ENCODE measurements at places on chromosomes 11 and 22. TPM values are rescaled to one million over a fixed set of nuclear protein-coding genes. Genes with fewer than 3 reads are reported as not detected.
A peak's percentile ranks its signal among the peaks of the same experiment; 100 is the strongest.

DNA sequence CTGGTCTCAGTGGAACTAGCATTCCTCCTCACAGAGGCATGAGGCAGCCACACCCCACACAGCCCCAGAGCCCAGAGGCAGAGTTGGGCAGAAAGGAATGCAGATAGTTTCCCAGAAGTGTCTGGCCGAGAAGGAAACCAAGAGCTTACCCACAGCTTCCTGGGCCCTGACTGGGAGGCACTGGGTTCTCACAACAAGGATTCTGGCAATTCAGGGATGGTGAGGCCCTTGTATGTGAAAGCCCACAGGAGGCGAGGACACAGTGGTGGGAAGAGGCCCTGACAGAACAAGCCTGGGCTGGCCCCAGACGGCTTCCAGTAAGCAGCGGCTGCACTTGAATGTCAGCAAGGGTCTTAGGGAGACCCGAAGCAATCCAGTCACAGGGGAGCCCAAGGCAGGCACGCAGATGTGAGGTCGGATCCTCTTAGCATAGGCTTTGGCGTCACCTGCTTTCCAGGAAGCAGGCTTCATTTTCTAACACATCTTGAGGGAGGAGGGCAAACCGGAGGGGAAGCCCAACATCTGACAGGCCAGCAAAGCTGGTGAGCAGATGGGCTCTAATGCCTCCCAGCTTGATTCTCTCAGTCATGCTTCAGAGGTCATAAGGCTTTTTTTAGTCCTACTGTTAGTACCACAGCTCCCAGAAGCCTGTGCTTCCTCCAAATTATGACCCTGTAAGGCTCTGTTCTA is 78.3 kb upstream of the AKIP1 start:
- no peaks in the 10 kb centered on the region for H3K36me3 ChIP-seq
- peaks cover 6% of the 10 kb centered on the region for H3K27me3 ChIP-seq
- no peak overlapping the region for H3K4me3 ChIP-seq

DNA sequence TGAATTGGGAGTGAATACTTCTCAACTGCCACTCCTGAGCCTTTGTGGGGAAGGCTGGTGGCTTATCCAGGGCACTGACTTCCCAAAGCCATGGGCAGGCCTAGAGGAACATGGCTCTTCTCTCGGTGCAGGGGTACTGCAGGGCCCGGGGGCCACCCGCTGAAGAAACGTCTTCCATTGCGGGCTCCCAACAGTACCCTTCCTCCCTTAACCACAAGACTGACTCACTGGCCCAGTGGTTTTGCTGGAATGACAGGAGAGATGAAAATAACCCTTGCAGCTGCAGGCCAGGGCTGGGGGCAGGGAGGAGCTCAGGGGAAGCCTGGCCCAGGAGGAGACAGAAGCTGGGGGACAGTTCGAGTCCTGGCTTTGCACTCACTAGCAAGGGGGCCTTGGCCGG is 13.5 kb downstream of the TXN2 start:
- peaks cover 29% of the 10 kb centered on the region for H3K4me1 ChIP-seq
- H3K27ac ChIP-seq = no peak overlapping the region
- H3K4me3 ChIP-seq = no peak overlapping the region
- peaks cover 18% of the 10 kb centered on the region for H3K36me3 ChIP-seq
- peak; percentile 47 for DNase-seq

DNA sequence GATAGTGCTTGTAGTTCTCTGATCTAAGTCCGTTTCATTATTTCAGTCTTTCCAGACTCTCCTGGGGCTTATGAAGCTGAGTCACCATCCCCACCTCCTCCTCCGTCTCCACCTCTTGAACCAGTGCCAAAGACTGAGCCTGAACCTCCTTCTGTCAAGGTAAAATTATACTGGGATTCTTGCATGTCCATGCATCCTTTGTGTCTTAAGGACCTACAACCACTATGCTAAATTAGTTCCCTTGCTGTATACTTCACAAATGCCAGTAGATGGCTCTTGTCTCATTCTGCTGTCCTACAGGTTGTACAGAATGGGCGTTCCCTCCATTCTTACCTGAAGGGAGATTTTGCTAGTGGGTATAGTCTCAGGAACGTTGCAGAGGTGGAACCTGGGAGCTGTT is 42.2 kb downstream of the POLD3 start:
- peaks cover 64% of the 10 kb centered on the region for H3K36me3 ChIP-seq
- no peak for DNase-seq
- no peaks in the 10 kb centered on the region for H3K27me3 ChIP-seq
- no peak overlapping the region for H3K4me3 ChIP-seq
- peaks cover 16% of the 10 kb centered on the region for H3K4me1 ChIP-seq

DNA sequence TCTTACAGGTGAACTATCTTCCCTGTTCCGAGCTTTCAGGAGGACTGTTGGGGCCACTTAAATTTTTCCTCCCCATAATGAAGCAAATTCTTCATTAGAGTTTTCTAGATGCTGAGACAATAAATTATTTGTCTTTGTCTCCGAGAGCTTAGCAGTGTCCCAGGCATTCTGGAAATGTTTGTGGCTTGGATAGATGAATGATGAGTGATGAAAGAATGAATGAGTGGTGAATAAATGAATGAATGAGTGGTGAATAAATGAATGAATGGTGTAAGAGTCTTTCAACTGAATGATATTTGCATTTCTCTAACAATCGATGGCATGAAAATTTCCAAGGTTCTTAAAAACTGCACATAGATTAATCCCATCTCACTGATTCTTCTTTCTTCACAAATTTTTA is 52.8 kb downstream of the AHNAK start:
- H3K36me3 ChIP-seq = no peaks in the 10 kb centered on the region
- no peaks in the 10 kb centered on the region for H3K27me3 ChIP-seq
- peaks cover 3% of the 10 kb centered on the region for H3K4me1 ChIP-seq
- DNase-seq = no peak

DDTL gene
- 2.3 TPM for total RNA-seq

OR52E6 gene
- total RNA-seq = not detected

GDPD4 gene
- not detected for total RNA-seq

All from activated CD4-positive, alpha-beta T cell treated with anti-CD3 and anti-CD28 coated beads for 36 hours (primary cell).